ENCODE measurements at places on chromosomes 7 and 10.

DNA sequence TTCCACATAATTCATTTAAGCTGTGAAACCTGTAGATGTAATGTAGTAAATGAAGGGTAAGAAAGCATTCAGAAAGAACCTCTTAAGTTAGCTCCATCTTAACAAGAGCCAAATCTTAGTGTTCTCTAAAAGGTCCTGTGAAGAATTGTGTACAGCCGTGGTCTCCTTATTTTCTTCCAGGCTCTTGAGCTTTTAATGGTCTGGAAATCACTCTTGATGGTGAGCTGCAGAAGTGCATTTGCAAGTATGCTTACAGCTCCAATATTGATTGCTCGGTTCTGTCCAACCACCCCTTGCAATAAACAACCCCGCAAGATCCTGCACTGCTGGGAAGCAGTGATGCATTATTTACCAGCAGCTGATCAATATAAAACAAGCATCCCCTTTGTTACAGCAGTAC, 690.8 kb upstream of the FZD8 start:
- DNase-seq, result no peak

GRCh38 chr10:44045020-44045419, 339.9 kb downstream of the CXCL12 start:
- DNase-seq, result no peak

- DNase-seq, result no peak
These were observed 112.3 kb downstream of the PLXNA4 start for GRCh38 chr7:132463922-132464321.

GRCh38 chr7:2638224-2638991, 6.6 kb downstream of the TTYH3 start:
- no peak for DNase-seq

- DNase-seq, result no peak
These were observed 205.9 kb upstream of the PHF14 start for GRCh38 chr7:10767771-10768170.

DNA sequence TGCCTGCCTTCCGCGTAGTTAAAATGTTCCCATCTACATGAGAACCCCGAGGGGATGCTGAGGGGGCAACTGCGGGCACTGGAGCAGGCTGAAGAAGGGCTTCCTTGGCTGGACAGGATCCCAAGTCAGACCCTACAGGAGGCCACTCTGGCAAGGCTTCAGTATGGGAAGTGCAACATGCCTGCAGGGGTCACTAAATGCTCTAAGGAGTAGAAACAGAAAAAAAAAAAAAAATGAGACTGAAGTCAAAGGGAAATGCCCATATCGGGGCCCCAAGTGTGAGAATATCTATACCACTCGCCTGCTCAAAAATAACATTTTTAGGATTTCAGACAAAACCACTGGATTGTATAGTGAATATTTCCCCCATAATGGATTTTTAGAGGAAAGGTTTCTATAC, 33.5 kb downstream of the FAM204A start:
- DNase-seq, result no peak
